ENCODE measurements at places on chromosomes 4 and X.

GRCh38 chr4:13653766-13654161 is 26.2 kb upstream of the BOD1L1 start:
- DNase-seq = no peak

GRCh38 chr4:141933978-141934377 is 297.6 kb downstream of the IL15 start:
- DNase-seq = no peak

DNA sequence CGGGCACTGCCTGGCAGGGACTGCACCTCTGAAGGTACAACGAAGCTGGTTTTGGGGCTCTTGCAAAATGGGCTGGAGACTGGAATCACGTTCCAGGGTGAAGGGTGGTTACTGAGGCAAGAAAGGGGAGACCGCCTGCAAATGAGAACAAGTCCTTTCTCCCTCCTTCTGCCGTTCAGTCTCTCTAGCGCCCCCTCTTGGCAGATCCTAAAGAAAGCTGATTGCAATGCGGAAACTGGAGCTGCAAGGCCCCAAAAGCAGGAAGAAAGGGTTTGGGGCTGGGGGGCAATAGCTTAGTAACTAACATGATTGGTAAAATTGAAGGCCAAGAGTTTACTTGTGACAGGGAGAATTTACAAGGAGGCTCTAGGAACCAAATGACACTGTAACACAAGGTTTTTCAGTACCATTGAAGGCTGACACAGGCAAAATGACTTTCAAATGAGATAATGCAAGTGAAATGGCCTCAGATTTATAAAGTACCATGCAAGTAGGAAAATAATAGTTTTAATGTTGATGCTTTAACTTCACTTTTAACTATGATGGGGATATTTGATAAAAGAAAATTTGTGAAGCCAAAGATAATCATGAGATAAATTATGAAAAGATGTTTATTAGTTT is 222.7 kb upstream of the HAND2 start:
- DNase-seq = peak; percentile 1

DNA sequence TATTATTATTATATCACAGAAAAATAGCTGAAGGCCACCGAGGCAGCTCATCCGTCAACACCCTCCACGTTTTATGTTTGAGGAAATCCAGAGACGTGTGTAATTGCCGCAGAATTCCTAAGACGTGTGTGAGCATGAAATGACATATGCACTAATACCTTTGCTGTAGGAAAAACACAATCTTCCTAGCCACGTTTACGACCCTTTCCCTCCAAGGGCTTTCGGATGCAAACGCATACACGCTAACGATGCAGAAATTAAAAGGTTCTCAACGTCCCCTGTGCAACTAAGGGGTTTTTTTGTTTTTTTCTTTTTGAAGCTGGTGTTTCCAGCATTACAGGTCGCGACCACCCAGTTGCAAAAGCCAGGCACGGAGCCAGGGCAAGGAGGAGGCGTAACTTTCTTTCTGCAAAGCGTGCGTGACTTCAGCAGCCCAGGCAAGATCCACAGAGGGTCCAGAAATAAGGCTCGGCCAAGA is 33.8 kb downstream of the CRLF2 start:
- DNase-seq = no peak

GRCh38 chr4:140743194-140743931 is 12.8 kb downstream of the TBC1D9 start:
- no peak for DNase-seq

GRCh38 chr4:147794314-147794680 is 62.4 kb downstream of the ARHGAP10 start:
- no peak for DNase-seq

GRCh38 chr4:113325876-113326615 is 276.6 kb downstream of the ANK2 start:
- no peak for DNase-seq

- DNase-seq = no peak
Observed at GRCh38 chr4:183390374-183390773, 54.1 kb upstream of the CDKN2AIP start.

- DNase-seq = no peak
Observed at GRCh38 chr4:112896609-112897190, 152.8 kb upstream of the ANK2 start.

Measured in stimulated activated CD8-positive, alpha-beta memory T cell treated with anti-CD3 and anti-CD28 coated beads, Interleukin-2, amount 100 ng/mL, for 48 hours (primary cell).